ENCODE measurements at places on chromosomes 3 and 15. TPM values are rescaled to one million over a fixed set of nuclear protein-coding genes. Genes with fewer than 3 reads are reported as not detected.
A peak's percentile ranks its signal among the peaks of the same experiment; 100 is the strongest.

DNA sequence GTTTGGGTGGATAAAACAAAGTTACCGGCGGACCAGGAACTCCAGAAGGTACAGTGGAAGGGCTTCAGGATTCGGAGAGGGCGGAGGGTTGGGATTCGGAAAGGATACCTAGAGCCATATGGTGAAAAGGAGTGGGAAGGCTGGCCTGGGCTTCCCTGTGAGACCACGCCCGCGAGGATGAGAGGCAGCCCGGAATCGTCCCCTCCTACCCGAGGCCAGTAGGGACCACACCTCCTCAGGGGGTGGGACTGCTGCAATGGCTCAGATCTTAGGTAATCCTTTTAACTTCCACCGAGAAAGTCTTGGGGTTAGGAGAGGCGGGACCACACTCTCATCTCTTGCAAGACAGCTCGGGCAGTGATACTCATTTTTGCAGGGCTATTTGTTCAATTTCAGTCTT, 511.3 kb downstream of the OCA2 start:
- DNase-seq: no peak

GRCh38 chr15:57526076-57526475, 65.6 kb upstream of the MYZAP start:
- no peak for DNase-seq

DNA sequence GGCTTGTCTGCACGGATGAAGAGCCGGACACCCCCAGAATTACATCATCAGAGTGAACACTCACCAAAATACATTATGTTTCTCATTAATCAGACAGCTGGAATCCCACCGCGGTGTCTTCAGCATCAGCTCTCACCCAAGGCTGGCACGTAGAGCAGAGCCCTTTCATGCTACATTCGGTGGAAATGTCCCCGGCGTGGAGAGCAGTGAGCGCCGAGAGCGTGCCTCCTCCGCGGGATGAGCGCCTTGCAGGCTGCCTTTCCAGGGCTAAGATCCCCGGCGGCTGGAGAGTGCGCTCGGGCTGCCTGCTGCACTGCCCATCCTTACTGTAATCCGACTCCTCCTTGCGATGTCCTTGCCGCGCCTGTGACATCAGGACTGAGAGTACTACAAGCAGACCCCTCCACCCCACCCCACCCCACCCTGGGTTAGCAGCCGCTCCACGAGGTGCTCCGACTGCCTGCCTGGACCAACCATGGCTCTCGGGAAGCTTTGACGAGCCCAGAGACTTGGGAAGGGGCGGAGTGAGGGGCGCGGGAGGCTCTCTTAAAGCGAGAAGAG, at the start of gene ZNF385D:
ZNF385D (minus strand) TSS at position 380 of the 561 bp plus-strand sequence; CDS start at position 86, 294 bp downstream.
- peak; percentile 62 for DNase-seq

GREM1 gene
- total RNA-seq: 4.6 TPM

AP3B2 gene
- total RNA-seq: 2.4 TPM

Measured in sciatic nerve (tissue), 2 donors.